ENCODE measurements at places on chromosomes 16 and 17.

DNA sequence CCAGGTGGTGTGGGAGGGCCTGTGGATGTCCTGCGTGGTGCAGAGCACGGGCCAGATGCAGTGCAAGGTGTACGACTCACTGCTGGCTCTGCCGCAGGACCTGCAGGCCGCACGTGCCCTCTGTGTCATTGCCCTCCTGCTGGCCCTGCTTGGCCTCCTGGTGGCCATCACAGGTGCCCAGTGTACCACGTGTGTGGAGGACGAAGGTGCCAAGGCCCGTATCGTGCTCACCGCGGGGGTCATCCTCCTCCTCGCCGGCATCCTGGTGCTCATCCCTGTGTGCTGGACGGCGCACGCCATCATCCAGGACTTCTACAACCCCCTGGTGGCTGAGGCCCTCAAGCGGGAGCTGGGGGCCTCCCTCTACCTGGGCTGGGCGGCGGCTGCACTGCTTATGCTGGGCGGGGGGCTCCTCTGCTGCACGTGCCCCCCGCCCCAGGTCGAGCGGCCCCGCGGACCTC lies 798 bp downstream of the CLDN9 start:
- DNase-seq: no peak

DNA sequence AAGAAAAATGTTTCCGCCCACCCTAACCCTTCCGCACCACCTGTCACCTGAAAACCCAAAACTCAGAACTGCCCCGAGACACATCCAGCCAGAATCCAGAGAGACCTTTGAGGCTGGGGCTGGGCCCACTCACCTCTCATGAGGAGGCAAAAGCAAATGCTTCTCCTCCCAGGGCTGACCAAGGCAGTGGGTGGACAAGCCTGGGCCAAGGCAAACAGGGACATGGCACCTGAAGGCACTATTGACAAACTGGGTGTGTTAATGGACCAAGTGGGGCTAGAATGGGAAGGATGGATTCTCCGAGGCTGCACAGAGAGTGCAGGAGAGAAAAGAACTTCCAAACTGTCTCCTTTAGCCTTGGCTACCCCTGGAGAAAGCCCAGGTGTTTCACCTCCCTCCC lies 54.4 kb downstream of the SOX9 start:
- no peak for DNase-seq

GRCh38 chr16:9338068-9338467 lies 246.6 kb downstream of the HAPSTR1 start:
- no peak for DNase-seq

GRCh38 chr17:41619036-41619926 lies 5.1 kb downstream of the KRT17 start:
- DNase-seq: no peak

GRCh38 chr16:57732714-57733113 lies 2.9 kb upstream of the KATNB1 start:
- no peak for DNase-seq

DNA sequence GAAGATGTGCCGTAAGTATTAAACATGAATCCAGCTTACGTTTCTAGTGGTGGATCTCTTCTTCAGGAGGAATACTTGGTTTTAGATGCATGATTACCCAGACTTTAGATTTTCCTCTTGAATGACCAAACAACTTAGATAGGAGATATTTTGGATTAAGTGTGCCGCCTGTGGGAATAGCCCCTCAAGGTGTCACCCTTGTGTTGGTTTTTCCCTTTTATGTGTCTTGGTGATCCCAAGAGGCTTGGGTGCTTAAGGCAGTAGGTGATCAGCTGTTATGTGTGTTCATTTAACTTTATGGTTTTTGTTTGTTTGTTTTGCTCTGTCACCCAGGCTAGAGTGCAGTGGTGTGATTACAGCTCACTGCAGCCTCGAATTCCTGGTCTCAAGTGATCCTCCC lies 115.1 kb downstream of the PPM1E start:
- DNase-seq: no peak

GRCh38 chr16:11025120-11025531 lies 80.8 kb downstream of the CLEC16A start:
- no peak for DNase-seq

Data from CD8-positive, alpha-beta memory T cell (primary cell).